ENCODE measurements at places on chromosomes 11 and 22.

GRCh38 chr11:66281776-66282467 lies 3.9 kb downstream of the CNIH2 start:
- no peak for DNase-seq

GRCh38 chr11:124987096-124987495 lies 33.1 kb downstream of the CCDC15 start:
- DNase-seq = no peak

DNA sequence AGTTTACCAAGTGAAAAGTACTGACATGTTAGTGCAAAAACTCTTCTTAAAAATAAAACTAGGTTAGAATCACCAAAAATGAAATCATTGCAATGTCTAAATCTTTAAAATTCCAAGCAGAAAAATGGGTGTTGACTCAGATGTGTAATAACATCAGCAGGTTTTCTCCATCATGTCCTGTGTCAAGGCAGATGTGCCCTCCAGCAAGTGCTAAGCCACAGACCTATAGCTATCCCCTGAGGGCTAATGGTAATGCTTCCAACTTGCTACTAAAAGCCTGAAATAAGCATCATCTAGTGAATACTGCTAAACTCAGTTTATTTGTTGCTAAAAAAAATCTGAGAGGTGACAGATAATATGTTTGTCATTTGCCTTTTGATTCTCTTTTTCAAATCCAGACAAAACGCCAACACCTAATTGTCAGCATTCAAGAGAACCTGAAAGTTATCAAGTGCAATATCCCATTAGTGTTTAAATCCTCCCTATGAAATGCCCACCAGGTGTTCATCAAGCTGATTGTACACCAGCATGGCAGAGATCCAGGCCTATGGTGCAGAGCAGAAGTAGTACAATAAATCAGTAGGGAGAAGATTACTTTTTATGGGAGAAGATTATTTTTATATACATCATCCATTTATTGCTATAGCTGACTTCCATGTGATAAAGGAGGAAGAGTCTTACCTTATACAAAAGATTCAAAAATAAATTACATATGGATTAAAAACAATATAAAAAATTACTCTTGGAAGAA lies 55.1 kb upstream of the SYT9 start:
- no peak for DNase-seq

- no peak for DNase-seq
Measured at GRCh38 chr11:68469122-68469521, 8.6 kb downstream of the PPP6R3 start.

DNA sequence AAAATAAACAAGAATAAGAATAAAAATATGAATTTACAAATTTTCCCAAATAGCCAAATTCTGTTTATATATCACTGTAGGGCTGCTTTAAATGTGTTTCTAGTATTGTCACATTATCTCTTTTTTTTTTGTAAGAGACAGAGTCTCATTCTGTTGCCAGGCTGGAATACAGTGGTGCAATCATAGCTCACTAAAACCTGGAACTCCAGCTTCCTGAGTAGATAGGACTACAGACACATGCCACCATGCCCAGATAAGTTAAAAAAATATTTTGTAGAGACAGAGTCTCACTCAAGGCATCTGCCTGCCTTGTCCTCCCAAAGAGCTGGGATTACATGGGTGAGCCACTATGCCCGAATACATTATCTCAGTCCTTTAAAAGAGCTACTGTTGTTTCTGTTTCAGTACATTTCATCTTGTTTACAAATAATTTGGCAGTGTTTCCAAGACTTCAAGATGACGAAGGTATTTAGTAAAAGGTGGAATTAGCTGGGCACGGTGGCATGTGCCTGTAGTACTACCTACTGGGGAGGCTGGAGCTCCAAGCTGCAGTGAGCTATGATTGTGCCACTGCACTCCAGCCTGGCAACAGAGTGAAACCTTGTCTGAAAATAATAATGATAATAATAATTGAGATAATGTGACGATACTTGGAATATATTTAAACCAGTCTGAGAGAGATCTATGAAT lies 6.0 kb downstream of the FOLH1 start:
- DNase-seq = no peak

GRCh38 chr22:17120711-17121232 lies 388 bp downstream of the TMEM121B start:
- no peak for DNase-seq

GRCh38 chr22:45268167-45268957 lies 16.4 kb upstream of the UPK3A start:
- no peak for DNase-seq

DNA sequence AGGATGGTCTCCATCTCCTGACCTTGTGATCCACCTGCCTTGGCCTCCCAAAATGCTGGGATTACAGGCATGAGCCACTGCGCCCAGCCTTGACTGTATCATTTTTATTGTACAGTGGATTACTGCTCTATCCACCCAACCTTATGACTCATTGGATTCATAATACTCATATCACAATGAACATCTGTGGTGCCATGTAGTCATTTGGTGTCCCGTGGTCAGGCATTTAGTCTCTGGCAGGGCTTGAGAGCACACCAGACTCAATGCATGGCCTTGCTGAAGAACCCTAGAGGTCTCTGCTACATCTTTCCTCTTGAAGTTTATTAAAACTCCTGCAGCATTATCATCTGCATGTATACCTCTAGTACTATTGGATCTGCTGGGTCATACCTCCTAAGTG lies 98.0 kb upstream of the LDLRAD3 start:
- DNase-seq = no peak

GRCh38 chr11:59943997-59944714 lies 5.9 kb downstream of the OOSP1 start:
- no peak for DNase-seq

GRCh38 chr11:84905411-84905810 lies 721.7 kb downstream of the DLG2 start:
- no peak for DNase-seq

DNA sequence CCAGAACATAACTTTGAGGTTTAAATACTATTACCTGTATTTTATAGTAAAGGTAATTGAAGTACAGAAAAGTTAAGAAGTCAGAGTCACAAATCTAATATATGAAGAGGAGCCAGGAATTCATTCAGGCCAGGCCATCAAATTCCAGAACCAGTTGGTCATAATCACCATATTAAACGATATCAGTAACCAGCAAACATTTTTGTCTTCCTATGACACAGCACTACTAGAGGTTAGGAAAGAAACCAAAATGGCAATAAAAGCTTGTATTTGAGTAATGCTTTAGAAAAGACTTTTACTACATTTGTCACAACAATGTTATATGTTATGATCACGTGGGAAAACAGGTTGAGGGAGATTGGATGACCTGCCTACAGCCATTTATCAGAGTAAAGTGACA lies 62.2 kb downstream of the DKK3 start:
- no peak for DNase-seq

- no peak for DNase-seq
Measured at GRCh38 chr11:8723711-8724110, 41.1 kb downstream of the RPL27A start.

- DNase-seq = no peak
Measured at GRCh38 chr22:28977481-28977971, 84.1 kb downstream of the C22orf31 start.

DNA sequence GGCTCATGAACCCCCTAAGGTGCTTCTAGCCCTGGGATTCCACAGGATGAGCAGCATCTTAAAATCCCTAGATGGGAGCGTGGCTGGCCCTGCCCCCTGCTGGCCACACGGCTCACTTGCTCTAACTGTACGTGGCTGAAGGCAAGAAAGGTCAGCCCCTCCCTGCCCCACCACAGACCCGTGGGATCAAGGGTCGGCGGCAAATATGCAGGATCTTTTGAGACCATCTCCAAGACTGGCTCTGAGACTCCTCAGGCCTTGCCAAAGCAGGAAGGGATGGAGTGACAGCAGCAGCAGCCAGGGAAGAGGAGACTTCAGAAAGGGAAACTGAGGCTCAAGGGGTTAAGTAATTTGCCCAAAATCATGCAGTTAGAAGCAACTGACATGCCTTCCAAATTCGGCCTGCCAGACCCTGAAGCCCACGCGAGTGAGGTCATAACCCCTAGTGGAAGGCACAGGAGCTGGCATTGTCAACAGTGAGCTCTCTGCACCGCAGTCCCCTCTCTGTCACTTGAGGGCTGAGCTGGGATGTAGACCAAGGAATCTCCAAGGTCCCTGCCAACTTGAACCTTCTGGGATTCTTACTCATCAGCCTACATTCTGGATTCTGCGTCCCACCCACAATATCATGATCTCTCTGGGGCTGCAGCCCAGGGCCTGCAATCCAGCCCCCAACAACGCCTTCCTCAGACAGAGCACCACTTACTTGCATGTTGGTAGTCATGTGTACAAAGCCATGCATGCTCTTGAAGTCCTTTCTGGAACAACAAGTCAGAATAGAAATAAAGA lies 31.4 kb downstream of the CREB3L1 start:
- DNase-seq = no peak

GRCh38 chr22:50620593-50621355 lies 7.2 kb downstream of the ARSA start:
- DNase-seq = no peak

Measured in thoracic aorta (tissue), 2 donors.